GM04504 (cell line): ENCODE measurements at places on chromosomes 1 and 21.

DNA sequence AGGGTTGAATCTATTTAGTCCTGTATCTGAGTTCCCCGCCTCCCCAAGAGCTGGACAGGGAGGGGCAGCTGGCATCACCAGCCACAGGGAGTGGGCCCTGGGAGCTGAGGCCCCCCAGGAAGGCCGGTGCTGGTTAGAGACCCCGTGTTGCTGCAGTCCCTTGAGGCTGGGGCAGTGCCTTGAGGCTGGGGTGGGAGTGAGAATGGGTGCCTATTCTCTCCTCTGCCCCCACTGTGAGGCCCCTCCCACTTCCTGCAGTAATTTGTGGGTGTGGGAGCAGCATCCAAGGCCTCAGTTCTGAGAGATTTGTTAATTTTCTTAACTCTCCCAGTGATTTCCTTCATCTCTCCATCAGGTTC lies 2.5 kb upstream of the TRAPPC3 start:
- DNase-seq: no peak

GRCh38 chr1:65911679-65912078 lies 119.0 kb downstream of the PDE4B start:
- DNase-seq: no peak

DNA sequence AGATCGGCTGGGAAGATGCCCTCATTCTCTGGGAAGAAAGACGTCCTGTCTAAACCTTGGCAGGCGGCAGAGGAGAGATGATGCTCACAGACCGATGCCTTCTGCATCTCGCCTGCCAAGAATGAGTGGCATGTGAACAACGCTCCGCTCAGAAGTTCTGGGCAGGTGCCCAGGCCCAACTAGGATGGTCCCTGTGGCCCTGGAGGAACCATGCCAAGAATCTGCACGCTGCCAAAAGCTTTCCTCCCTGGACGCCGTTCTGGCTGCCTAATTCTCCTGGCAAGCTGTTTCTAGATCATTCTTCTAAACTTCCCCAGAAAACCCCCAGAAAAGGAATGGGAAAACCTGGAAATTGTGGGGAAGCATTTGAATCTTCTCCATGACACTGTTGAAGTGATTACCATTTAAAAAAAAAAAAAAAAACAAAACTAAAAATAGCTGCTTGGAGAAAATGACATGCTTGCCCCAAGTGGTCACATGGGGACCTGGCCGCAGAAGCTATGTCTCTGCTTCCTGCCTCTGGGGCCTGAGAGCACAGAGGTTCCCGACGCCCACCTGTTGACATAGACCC lies 440.9 kb downstream of the PRDM2 start:
- no peak for DNase-seq

GRCh38 chr1:3610527-3611169 lies 660 bp downstream of the MEGF6 start:
- DNase-seq: no peak

DNA sequence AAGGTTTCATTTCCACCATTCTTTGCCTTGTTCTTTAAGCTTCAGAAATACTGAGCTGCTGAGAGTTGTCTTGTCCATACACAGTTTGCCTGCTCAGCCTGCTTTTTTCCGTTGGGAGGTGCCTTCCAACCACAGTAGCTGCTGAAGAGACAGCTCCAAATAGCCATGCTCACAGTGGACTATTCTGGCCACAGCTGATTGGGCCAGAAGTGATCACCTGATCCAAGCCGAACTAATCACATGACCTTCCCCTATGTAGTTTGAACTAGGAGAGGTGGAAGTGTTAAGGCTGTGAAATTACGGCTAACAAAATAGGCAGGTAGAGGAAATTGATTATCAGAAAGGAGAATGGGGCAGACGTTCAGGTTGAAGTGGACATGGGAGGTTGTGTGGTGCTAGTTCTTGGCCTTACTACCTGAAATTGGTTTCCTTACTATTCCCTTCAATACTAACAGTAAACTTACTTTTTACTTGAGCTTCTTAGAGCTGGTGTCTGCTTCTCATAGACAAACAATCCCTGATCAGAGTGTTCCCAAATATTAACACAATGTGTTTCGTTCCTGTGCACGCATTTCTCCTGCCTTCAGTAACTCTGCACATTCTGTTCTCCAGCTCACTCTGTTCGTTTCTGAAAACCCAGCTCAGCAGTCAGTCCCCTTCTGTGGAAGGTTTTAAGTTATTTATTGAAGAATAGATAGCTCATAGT lies 136.1 kb downstream of the RWDD3 start:
- DNase-seq: no peak

DNA sequence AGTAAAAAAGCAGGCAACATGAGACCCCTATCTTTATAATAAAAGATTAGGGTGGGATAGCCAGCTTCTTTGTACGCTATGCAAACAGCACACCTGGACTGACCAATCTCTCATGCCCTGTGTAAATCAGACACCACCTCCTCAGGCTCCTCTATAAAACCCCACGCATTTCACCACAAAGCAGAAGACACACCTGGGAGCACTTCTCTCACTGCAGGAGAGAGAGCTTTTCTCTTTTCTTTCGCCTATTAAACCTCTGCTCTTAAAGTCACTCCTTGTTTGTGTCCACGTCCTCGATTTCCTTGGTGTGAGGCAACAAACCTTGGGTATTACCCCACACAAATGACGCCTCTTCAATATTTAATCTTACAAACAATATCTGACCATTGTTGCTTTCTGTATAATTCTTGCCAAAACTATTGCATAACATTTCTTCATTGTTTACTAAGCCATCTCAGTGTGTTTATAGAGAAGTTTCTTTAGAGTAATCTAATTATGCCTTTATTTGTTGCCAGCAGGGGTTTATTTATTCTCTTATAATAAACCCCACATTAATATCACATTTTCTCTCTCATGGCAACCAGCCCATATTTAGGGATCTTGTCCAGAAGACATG lies 31.6 kb upstream of the NUF2 start:
- no peak for DNase-seq

GRCh38 chr1:225654277-225654597 lies 1.3 kb upstream of the ENAH start:
- no peak for DNase-seq

GRCh38 chr1:46027788-46028573 lies 104.4 kb downstream of the PIK3R3 start:
- DNase-seq: no peak

GRCh38 chr21:39568361-39568760 lies 44.4 kb upstream of the B3GALT5 start:
- no peak for DNase-seq

GRCh38 chr1:12424087-12424529 lies 193.9 kb downstream of the DHRS3 start:
- DNase-seq: peak; percentile 50

GRCh38 chr1:40703316-40703715 lies 11.8 kb downstream of the NFYC start:
- DNase-seq: peak; percentile 62

GRCh38 chr1:244861683-244862082 lies 2.7 kb downstream of the HNRNPU start:
- DNase-seq: no peak

DNA sequence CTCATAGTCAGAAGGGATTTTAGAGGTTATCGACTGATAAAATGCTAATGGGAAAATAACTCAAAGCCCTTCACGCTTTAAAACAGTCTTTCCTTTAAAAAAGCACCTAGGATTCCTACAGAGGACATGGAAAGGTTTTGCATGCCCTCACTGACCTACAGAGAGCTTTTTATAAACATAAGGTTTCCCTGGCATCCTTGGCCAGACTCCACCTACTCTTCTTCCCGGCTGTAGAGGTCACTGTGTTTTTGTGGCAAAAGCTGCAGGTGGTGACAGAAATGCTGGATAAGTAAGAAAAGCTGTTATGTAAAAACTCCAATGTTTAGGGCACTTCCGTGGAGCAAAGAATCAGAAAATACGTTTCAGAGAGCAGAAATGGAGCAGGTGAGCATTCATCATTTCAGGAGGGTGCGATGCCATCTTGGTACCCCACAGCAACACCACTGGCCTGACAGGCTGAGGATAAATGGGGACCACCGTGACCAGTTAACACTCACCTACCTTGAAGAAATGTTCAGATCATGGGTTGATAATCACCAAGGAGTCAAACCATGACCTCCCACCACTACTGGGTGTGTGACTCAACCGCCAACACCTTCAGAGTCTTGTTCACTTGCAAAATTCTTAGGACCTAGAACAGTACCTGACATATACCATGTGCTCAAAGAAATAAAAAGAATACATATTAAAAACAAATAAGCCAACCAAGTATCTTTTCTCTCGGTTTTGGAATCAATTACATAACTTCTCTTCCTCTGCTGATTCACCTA lies 46.6 kb downstream of the SSBP3 start:
- DNase-seq: no peak

GRCh38 chr1:20343149-20343937 lies 52.7 kb downstream of the VWA5B1 start:
- no peak for DNase-seq

DNA sequence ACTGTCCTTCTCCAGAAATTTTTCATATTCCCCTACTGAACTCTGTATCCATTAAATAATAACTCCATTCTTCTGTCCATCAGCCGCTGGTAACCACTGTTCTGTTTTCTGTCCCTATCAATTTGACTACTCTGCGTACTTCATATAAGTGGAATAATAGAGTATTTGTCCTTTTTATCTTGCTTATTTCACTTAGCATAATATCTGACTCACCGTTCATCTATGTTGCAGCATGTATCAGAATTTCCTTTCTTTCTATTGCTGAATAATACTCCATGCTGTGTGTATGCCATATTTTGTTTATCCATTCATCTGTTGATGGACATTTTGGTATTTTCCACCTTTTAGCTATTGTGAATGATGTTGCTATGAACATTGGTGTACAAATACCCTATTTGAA lies 71.9 kb downstream of the CEP350 start:
- DNase-seq: no peak

- DNase-seq: no peak
Measured at GRCh38 chr1:8025671-8026144, 401 bp downstream of the ERRFI1 start.

GRCh38 chr1:204930155-204930523 lies 59.5 kb downstream of the NFASC start:
- DNase-seq: no peak

DNA sequence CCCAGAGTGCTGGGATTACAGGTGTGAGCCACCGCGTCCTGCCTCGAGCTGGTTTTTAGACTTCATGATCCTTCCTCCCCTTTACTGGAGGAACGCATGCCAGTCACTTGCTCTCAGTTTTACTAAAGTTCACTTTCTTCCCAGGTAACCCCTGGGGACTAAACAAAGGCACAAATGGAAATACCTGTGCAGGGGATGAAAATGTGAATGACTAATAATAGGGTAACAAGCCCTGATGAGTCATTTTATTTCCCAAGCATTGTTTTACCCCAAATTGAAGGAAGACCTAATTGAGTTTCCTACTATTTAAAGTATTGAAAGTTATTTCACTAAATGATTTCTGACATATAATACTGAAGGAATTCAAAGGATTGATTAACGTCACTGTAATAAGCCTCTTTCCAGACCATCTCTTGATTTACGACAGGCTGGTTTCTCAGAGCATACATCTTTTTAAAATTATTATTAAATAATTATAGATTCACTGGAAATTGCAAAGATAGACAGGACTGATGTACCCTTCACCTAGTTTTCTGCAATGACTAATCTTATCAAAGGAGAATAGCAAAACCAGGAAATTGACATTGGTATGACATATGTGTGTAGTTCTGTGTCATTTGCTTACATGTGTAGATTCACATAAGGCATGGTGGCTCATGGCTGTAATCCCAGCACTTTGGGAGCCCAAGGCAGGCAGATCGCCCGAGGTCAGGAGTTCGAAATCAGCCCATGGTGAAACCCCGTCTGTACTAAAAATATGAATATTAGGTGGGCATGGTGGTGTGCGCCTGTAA lies 53.2 kb upstream of the SOD1 start:
- no peak for DNase-seq

- no peak for DNase-seq
Measured at GRCh38 chr1:99502400-99502799, 143.5 kb upstream of the PALMD start.

DNA sequence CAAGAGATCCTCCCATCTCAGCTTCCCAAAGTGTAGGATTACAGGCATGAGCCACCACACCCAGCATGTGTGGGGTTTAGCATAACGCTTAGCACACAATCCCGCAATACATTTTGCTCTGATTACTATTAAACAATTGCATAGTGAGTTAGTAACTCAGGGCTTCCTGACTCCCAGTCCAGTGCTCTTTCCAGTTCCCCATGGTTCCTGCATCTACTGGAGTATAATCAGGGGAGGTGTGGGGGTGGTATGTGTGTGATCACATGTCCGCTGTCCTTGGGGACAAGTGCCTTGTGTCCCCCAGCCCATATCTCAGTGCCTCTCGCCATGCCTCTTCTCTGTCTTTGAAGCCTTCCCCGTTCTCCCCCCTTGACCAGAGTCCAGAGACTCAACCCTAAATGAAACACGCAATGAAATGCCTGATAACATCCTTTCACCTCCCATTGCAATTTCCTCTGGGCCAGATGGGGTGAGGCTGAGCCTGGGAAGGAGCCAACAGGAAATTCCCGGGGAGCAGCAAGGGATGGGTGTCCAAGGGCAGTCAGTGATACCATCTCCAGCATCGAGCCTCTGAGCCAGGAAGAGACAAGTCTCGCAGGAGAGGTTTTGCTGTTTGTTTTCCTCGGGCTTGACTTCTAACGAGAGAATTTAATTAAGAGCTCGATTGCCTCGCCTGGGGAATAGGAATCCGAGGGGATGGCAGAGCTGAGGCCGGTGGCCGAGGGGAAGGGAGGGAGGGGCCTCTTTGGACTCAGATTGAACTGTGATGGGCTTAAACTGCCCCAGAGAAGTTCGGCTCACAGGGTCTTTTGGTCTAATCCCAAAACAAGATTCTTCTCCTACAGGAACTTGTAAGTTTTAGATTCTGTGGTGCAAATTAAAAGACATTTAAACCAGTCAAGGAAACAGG lies 7.7 kb upstream of the HTR1D start:
- DNase-seq: peak; percentile 60

GRCh38 chr1:201742476-201742875 lies 86.5 kb upstream of the IPO9 start:
- no peak for DNase-seq

GRCh38 chr1:78080767-78081166 lies 35.0 kb downstream of the GIPC2 start:
- no peak for DNase-seq

GRCh38 chr1:204377800-204378668 lies 18.3 kb upstream of the PLEKHA6 start:
- DNase-seq: no peak

DNA sequence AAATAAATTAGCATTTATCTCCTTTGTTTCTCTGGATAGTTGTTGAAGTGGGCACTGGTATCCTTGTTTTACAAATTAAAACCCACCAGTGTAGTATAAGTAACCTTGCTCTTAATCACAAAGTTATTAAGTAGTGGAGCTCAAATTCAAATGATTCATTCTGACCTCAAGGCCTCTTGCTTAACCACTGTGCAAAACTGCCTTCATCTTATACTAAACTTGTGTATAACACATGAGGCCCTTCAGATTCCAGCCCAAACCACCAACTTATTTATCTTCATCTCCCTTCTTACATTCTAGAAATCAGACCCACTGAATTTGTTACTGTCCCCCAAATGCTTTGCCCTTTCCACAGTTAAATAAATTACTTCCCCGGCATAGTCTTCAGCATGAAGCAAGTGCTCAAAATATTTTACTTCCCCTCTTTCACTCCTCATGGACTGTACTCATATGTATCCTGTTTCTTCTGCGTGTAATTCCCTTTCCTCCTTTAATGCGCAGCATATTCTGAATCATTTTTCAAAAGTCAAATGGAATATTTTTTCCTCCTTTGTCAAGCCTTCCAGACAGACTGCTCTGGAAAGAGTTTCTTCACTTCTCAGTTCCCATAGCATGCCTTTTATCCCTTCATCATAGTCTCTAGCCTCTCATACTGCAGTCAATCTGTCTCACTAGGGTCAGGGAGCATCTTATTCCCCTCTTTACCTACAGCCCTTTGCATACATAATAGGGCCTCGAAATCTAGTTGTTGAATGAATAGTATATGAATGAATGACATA lies 19.0 kb upstream of the DNASE2B start:
- no peak for DNase-seq
